T-helper 22 cell (primary cell): ENCODE measurements at places on chromosomes 1 and 21.
A peak's percentile ranks its signal among the peaks of the same experiment; 100 is the strongest.

DNA sequence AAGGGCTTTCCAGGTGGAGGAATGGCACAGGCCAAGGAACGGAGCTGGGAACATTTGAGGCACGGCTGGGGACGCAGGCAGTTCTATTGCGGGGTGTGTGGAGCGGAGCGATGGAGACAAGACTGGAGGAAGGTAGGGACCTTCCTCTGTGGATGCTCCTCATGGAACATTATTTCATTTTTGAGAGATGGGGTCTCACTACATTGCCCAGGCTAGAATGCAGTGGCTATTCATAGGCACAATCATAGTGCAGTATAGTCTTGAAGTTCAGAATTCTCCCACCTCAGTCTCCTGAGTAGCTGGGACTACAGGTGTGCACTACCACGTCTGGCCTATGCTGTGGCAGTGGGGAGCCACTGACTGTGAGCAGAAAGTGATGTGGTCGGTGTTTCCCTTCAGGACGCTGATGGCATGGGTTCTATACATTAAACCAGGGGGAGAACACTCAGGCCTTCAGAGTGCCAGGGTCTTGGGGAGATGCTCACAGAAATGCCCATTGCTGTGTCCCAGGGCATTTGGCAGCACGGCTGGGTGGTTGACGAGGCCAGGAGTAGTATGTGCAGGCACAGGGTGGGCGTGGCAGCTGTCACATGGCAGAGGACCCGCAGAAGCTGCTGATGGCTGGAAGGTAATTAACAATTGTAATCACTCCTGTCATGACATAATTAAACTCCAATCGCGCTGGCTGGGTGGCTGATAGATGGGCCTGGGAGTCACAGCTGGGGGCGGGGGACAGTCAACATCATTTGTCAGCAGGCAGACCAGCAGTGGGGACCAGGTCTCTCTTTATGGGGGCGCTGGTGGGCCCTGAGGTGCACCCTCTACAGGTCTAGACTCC, 40.8 kb upstream of the ACOT11 start:
- no peak for DNase-seq

- no peak for DNase-seq
Observed at GRCh38 chr1:182651339-182651724, 33.1 kb downstream of the RGS8 start.

DNA sequence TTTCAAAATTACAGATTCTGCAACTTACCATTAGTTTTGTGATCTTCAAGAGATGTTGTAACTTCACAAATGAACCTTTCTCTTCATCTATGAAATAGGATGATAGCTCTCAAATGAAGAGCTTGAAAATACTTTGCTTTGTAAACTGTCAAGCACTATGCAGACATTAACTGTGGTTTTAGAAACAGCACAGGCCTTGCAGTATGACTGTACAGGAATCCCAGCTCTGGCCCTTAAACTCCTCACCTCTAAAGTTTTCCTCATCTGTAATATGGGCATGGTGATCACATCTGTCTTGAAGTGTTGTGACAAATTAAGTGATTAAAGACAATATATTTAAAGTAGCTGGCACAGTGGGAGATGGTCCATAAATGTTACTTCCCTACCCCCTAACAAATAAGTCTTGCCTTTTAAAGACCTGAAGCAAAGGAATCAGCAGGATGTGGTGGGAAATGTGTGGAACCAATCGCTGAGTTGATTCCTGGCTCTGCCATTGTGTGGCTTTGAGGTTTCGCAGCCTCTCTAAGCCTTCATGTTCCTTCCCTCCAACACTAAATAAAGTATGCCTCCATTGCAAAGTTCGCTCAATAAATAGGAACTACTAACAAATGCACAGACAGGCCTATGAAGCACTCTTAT, 5.5 kb upstream of the PTP4A2 start:
- DNase-seq, result no peak

DNA sequence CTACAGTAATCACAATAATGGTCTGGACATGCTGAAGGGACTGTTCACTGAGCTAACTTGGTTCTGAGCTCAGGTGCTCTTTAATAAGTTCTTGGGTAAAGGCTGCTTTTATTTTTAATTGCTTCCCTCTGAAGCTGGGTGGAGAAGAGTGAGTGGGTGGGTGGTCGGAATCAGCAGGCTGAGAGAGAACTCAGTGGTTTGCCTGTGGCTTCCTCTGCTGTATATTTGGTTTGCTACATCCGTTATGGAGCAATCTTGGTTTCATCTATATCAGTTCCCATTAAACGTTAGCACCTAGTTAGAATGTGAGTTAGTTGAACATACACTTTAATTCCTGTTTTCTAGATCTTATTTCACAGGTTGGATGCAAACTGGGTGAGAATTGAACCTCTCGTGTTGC, 23.3 kb downstream of the CNIH4 start:
- peak; percentile 17 for DNase-seq

GRCh38 chr1:30411206-30411605, 312.2 kb downstream of the MATN1 start:
- DNase-seq, result no peak

DNA sequence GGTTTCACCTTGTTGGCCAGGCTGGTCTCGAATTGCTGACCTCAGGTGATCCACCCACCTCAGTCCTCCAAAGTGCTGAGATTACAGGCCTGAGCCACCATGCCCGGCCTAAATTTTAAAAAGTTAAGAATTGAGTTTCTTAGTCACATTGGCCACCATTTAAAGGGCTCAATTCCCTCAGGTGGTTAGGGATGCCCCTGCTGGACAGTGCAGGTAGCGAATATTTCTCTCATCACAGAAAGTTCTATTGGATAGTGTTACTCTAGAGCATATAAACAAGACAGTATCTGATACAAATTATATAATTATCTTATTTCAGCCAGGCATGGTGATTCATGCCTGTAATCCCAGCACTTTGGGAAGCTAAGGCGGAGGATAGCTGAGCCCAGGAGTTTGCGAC, 320.2 kb downstream of the ZP4 start:
- no peak for DNase-seq

DNA sequence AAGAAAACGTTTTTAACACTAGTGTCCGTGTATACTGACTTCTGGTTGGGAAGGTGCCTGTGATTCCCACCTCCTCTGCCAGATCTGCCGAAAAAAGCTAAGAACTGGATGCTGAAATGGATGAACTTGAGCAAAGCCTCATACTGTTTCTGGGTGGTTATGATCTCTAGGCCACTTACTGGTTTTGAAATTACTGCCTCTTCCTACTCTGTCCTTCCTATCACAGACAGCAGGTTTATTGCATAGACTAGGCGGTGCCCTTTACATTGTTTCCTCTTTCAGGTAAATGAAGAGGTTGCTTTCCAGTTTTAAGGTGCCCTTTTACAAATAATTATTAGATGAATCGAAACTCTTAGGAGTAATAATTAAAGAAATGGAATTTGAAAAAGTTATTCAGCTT, 27.5 kb downstream of the PEX14 start:
- DNase-seq, result no peak

GRCh38 chr1:2152954-2153353, 41.6 kb downstream of the FAAP20 start:
- no peak for DNase-seq

GRCh38 chr1:163845279-163845678, 523.5 kb downstream of the NUF2 start:
- DNase-seq, result no peak

DNA sequence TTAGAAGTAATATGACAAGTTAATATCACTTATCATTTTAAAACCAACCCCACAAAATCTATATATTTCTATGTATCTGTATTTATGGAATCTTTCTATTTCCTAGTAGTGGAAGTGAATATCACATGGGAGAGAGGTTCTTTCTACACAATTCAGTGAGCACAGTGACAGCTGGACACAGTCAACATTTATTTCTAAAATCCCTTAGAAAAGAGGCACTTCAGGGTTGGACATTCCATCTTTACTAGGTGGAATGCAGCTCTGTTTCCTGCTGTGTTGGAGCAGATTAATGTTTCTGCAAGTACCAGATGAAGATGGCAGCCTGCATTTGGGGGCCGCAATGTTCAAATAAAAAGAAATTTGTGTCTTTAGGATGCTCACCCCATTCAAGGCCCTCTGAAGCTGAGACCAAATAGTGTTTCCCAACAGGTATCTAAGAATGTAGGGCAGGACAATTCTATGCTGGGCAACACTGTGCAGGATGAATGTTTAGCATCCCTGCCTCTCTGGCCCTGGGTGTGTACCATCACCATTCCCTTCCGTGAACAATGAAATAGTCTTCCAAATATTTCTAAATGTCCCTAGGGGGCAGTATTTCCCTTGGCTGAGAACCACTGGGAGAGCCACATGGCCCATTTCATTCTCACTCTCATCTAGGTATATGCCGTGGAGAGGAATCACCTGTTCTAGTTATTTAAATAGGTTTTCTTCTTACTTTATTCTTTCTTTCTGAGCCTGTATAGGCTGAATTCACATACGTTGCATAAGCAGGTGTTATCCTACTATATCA, 394.8 kb downstream of the PRDM2 start:
- no peak for DNase-seq

DNA sequence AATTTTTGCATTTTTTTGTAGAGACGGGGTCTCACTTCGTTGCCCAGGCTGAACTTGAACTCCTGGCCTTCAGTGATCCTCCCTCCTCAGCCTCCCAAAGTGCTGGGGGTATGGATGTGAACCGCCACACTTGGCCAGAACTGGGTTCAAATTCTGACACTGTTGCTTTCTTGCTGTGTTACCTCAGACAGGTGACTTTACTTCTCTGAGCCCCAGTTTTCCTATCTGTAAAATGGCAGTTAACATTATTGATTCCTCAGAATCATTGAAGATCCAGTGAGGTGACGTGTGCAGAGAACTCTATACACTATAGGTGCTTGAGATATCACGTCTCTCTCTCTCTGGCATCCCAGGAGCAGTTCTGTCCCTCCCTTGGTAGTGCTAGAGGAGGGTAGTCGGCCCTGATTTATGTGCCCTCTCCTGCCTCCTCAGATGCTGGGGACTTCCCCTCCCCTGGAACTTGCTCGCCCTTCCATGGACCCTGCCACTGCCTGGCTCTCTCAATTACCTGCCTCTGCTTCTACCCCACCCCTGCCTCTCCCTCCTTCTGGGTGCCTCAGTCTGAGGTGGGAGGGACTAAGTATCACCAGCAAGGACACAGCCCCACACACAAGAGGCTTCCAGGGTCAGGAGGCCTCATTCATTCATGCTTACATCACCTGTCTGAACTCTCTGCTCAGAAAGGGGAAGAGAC, 2.8 kb upstream of the HPCA start:
- DNase-seq, result no peak

- no peak for DNase-seq
Observed at GRCh38 chr1:25743164-25744139, 56.5 kb upstream of the SELENON start.

DNA sequence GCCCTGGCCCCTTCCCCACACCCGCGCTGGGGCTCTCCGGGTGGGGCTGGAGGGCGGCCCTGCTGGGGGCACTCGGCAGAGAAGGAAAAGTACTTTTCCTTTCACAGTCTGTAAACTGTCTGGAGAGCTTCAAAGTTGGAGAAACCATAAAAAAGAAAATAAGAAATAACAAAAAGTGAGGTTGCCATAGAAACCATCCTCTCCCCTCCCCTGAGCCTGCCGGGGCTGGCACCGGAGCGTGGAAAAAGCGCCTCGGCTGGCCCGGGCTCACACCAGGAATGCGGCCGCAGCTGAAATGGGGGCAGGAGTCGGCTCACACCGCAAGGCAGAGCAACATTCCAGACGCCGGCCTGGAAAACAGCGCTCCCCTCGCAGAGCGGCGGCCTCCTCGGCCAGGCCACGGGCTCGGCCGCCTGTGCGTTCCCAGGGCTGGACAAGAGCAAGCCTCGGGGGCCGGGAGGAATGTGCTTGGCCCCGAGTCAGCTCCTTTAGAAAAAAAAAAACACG, 69.2 kb downstream of the MORN1 start:
- DNase-seq, result no peak

- DNase-seq, result no peak
Observed at GRCh38 chr1:234922987-234923386, 205.7 kb downstream of the TOMM20 start.

DNA sequence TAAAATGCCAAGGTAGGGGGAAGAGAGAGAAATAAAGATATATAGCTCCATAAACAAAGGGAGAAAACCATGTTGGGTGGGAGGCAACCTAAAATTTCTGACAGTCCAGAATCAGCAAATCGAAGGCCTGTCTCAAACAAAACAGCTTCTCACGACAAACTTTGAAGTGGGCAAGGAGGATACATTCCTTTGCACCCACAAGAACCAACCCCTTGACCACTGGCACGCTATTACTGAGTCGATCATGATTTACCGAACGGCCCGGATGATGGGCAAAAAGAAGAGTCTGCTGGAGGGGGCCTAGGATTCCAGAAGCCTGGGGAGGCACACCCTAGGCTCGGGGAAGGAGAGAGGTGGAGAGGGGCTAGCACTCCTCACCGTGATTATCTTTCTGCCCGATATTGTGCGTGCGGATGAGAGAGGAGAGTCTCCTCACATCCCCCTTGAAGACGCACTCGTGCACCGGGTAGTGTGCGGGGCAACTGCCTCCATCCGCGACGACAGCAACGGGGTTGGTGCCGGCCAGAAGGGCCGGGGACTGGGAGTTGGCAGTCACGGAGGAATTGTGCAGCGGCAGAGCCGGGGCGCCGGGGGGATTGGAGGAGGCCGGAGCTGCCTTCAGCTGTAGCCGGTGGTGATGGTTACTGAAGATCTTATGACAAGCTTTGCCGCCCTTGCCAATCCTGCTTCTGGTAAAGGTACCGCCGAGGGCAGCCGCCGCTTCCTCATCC, 756 bp downstream of the ANKRD13C start:
- DNase-seq, result no peak

GRCh38 chr21:35163411-35163810, 114.3 kb upstream of the RUNX1 start:
- DNase-seq, result no peak

DNA sequence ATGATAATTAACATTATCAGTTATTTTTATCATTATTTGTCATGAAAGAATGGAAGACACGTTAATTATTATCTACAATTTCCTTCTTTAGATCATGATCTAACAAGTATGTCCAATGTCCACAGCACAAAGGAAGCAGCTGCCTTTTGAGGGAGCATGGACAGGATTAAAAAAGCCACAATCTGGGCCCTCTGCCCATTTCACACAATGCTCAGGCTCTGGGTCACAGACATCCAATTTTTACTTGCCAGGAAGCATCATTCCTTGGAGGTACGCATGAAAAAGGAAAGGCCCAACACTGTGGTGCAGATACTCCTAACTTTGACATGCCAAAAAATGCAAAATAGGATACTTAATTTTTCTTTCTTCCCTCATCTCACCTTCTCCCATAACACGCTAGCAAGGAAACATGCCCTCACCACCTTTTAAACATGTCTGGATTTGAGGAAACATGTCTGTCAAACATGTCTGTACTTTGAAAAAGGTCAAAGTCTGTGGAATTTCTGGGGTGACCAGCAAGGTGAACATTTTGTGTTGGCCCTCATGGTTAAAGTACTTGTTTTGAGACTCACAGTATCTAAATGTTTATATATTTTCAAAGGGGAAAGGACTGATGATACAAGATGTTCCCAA, 40.0 kb downstream of the GADD45A start:
- DNase-seq, result no peak

GRCh38 chr1:169904834-169905233, 11.1 kb upstream of the SCYL3 start:
- DNase-seq, result no peak
